ENCODE measurements at places on chromosomes 6 and 20. TPM values are rescaled to one million over a fixed set of nuclear protein-coding genes. Genes with fewer than 3 reads are reported as not detected.

LY6G5C gene
- total RNA-seq: 1.9 TPM

MPIG6B gene
- not detected for total RNA-seq

C4B gene
- 32.7 TPM for total RNA-seq

DNMT3B gene
- total RNA-seq: 0.39 TPM

CRISP2 gene
- not detected for total RNA-seq

PRL gene
- 0.58 TPM for total RNA-seq

PKIB gene
- 1.00 TPM for total RNA-seq

OR2H1 gene
- total RNA-seq: not detected

SEL1L2 gene
- total RNA-seq: not detected

FERMT1 gene
- 1.2 TPM for total RNA-seq

SLC26A8 gene
- 0.35 TPM for total RNA-seq

CNR1 gene
- total RNA-seq: 16.7 TPM

DNA sequence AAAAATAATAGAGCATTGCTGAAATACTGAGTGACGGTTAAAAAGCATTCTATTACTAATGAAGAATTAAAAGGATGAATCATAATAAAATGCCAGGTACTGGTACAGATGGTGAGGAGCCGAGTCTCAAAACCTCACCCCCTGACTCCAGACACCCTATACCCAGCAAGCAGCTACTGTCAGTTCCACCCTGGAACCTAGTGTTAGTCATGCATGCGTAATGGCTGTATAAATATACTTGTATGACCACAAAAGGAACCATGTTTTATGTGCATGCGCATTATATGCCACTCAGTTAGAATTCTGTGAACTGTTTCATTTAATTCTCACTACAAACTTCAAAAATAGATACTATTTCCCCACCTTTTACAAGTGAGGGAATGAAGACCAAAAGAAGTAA is 568.7 kb upstream of the RNF217 start:
- DNase-seq: no peak

GRCh38 chr20:45211569-45212474 is 5.0 kb downstream of the SEMG1 start:
- no peak for DNase-seq

- DNase-seq: no peak
These were observed 17.0 kb downstream of the AKIRIN2 start for GRCh38 chr6:87684895-87685654.

DNA sequence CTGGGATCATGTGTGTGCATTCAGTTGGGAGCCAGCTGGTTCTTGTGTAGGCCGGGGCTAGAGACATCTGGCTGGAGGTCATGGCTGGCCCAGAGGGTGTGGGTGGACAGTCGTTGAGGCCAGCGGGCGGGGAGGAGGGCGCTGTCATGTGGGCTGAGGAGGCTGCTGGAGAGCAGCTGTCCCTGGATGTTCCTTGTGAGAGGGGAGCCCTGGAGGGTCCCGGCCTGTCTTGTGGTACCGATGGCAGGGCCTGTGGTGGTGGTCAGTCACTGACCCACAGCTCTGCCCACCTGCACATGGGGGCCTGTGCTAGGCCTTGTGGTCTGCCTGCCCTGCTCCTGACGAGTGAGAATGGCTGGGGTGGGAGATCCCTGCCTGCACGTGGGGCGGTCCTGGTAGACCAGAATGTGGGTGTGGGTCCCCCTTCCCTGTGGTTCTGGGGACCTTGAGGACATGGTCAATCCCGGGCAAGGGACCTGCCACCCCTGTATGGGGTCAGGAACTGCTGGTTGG is 1.9 kb upstream of the C20orf204 start:
- DNase-seq: no peak

DNA sequence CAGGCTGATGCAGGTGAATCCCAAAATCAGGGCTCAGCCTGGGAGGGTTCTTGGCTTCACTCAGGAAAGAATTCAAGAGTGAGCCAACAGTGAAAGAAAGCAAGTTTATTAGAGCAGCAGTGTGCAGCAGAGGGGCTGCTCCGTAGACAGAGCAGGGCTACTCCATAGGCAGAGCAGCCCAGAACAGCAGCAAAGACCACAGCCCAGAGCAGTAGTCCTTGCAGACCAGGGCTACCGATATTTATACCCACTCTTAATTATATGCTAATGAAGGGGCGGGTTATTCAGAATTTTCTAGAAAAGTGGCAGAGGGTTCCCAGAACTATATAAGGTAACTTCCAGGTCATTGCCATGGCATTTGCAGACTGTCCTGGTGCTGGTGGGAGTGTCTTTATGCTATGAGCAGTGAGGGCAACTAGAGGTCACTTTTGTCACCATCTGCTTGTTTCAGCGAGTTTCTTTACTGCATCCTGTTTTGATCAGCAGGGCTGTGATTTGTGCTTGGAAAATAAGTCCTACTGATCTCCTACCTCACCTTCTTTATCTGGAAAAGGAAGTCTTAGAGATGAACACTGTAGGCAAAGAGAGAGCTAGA is 39.8 kb upstream of the PTPN1 start:
- DNase-seq: no peak

DNA sequence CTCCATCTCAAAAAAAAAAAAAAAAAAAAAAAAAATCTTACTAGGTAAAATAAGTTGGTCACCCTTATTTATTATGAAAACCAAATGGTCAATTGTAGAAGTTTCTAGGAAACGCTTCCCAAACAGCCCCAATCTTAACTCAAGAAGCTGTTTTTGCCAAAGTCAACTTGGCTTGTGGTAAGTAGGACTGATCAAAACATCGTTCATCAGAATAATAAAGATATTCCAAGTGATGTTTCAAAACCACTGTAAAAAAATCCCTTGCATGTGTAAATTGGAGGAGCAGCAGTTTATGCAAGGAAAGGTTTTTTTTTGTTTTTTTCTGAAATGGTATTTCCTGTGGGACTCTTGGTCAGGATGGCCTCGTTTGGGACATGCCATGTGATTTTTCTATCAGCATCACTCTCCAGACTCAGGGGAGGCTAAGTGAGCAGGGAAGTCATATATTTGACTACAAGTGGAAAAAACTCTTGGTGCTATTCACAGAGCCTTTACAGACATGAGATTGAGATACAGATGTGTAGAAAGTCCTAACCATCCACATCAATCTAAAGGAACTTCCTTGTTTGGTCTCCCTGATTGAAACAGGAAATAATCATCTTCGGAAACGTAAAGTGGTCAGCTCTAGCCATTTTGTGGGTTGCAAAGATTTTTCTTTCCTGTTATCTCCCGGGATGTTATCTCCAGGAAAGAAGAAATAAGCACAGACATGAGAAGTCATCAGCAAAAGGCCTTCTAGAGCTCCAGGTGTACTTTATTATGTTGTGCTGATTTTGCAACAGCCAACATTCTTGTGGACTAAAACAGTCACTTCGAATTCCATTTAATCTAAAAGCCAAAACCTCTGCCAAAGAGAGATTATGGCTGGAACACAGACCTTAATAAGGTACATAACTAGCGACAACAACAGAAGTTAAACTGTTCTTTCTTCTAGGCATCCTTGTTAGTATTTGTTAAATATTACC is 177.8 kb downstream of the EDN1 start:
- DNase-seq: no peak

GRCh38 chr6:45946887-45947286 is 68.8 kb downstream of the CLIC5 start:
- no peak for DNase-seq

DNA sequence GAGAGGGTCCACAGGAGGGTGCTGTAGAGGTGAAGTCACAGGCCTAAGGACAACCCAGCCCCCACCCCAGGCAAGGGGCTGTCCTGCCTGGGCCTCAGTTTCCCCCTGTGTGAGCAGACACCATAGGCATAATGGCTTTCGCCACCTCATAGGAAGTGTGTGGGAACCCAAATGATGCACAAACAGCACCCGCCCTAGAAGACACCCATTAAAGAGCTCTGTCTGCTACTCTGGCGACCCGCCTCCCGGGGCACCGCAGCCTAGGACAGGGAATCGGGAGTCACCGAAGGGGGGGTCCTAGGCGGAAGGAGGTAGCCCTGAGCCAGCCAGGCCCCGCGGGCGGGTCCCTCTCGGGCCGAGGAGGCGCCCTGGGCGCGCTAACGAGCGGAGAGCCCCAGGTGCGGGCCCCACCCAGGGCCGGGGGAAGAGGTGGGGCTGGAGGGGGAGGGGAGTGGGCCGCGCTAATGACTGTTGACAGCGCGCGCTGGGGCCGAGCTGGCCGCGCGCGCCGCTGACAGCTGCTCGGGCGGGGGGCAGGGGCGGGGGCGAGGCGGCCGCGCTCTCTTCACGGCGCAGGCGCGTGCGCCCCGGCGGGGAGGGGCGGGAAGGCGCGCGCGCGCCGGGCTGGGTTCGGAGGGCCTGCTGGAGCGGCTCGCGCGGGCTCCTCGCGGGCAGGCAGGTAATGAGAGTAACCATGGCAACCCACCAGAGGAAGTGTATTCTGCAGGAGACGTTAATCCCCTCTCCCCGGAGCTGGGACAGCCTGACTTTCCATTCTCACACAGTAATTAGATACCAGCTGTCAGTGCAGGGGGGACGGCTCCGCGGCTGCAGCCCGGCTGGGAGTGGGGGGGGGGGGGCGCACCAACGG is 48.9 kb downstream of the NOL4L start:
- DNase-seq: no peak

DNA sequence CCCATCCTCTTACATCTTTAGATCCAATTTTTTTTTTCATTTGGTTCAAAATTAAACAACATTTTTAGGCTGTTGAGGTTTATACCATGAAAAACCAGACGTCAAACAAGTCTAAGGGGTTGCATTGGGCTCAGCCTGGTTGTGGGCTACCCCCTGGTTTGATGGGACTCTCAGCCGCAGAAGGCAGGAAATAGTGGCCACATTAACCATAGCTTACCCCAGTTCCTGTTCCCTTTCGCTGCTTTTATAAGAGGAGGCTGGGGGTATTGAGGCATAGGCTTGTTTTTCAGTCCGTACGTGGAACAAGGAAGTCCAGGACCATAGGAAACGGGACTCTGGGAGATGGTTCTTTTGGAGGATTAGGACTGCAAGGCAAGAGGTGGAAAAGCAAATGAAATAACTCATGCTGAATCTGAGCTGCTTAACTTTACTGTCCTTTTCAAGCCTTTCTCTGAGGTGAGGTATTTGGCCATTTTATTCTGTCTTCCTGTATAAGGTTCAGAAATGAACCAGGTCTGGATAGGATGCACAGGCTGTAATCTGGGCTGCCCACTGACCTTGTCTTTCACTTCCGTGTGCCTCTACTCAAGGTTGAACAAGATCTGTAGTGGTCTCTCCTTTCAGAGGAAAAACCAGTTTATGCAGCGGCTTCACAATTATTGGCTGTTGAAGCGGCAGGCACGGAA is 7.7 kb downstream of the BRPF3 start:
- no peak for DNase-seq

GRCh38 chr6:36851149-36851614 is 11.9 kb upstream of the CPNE5 start:
- DNase-seq: no peak

DNA sequence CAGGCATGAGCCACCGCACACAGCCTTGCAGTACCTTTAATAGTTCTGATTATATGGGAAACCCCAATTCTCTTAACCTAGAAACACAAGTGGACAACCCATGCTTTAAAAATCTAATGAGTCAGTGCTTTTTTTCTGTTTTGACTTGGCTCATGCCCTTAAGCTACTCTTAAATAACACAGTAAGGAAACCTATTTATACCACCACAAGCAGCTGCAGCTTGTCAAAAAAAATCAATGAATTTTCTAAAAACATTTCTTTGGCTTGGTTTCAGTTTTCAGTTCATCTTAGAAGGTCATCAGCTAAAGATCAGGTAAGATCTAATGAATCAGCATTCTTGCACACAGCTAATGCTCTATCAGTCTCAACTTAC is 124.1 kb upstream of the DST start:
- DNase-seq: no peak

DNA sequence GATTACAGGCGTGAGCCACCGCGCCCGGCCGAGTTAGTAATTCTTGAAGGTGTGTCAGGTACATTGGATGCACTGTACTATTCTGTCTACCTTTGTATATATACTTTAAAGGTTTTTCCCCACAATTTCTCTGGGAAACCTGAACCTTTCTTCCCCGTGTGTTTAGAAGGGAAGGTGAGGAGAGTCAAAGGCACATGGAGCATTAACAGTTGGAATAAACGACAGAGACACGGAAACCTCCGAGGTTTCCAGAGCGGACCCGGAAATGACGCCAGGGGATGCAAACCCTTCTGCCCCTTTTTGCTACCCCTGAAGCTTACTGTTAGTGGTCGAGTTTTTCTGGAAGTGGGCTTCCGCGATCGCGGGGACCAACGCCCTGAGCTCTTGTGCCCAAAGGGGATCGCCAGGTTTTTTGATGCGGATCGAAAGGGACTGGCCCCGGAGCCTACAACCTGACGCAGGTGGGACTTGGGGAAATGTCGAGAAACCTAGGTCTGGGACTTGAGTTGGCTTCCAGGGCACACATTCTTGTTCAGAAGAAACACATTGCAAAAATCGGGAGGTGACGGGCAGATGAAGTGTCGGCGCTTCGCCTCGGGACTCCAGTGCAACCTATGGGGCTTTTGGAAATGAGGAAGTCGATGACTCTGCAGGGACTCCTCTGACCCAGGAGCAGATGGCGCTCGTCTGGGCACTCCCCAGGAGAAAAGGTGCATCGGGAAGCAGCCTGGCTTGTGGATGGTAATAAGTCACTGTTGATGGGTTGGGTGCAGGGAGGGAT is 218.2 kb downstream of the OR2B2 start:
- no peak for DNase-seq

DNA sequence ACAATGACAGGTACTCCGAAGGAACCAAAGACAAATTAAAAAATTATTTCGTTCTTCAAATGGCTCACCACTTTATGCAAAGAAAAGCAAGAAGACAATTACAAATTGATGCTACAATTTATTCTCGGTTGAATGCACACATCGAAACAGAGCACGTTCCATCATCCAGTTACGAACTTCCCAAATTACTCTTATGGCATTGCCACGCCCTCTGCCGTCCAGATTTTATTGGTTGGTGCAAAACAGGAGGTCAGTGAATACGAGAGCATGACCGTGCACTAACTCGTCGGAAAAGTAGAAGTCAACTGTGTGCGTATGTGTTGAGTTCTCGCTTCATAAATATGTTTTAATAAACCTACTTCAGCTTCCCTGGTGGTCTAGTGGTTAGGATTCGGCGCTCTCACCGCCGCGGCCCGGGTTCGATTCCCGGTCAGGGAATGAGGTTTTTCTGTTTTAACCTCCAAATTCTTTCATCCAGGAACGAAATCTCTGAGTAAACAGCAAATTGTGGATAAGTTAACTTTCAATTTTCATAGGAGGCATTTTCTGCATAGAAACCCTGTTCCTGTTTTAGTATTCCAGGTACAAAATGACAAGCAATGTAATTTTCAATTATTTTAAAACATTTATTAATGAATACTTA is 23.2 kb downstream of the ZNF311 start:
- DNase-seq: no peak

- DNase-seq: no peak
These were observed 35.6 kb upstream of the SLCO4A1 start for GRCh38 chr20:62606551-62607201.

GRCh38 chr6:36349240-36349639 is 12.6 kb upstream of the BNIP5 start:
- no peak for DNase-seq

- no peak for DNase-seq
These were observed 268.8 kb upstream of the PLCB4 start for GRCh38 chr20:8800089-8800488.

DNA sequence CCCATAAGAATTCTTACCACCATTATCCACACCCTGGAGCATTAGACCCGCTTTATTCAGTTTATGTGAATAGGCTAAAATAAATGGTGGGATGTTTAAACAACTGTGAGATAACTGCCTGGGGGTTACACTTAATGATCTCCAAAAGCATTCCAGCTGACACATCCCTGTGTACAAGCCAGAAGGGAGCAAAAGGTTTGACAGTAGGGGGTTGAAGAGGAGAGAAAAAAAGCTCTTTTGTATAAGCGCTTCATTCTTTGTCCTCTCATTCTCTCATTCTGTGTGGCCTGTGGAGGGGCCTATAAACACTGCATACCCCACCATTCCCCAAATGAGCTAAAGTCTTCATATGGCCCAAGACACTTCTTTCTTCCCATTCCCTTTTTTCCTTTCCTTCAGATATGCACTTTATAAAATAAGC is 30.8 kb upstream of the COL21A1 start:
- no peak for DNase-seq
